Stimulated activated CD8-positive, alpha-beta memory T cell treated with anti-CD3 and anti-CD28 coated beads, Interleukin-7, amount 100 ng/mL, for 24 hours (primary cell): ENCODE measurements at places on chromosomes 2 and 18.

DNA sequence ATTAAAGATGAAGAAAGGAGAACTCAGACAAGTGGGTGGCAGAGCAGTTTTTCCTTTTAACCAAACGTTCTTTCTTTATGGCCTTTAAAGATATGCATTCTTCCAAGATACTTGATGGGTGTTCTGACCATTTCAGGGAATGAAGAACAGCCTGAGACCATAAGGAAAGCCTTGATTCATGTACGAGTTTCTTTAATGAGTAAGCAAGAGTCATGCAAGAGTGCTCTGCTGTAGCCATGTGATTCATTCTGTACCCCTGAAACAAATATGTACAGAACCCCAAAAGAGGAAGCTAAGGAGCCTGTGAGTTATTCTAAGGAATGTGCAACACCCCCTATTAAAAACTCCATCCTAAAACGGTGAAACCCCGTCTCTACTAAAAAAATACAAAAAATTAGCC, 372.8 kb downstream of the MTX2 start:
- DNase-seq: no peak

DNA sequence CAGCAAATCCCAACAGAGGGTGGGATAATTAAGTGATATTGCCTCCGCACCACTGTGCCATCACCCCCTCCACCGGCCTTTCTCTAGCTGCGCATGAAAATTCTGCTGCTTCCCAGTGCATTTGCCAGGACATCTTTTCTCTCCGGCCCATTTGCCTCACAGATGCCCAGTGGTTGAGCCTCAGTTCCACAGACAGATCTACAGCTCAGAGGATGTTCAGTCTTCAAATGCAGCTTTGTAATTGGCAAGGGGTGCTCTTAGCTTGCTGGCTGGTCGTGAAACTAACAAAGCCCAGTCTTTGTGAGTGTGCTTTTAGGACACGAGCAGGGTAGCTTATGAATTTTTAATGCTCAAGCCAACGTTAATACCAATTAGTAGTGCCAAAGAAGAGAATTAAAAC, 253.3 kb upstream of the REV1 start:
- no peak for DNase-seq

DNA sequence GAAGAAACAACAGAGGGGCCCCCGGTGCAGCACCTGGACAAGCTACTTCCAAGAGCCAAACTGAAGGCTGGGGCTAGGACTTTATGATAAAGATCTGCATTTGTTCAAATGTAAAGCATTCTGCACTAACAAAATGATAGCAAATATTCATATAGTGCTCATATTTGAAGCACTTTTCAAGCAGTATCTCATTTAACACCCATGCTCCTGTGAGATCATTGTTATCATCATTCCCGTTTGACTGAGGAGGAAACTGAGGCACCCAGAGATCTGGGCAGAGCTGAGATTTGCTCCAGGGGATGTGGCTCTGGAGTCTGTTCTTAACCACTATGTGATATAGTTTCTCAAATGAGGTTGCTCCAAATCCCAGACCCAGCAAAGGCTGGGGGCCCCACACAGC, 9.8 kb downstream of the KCTD1 start:
- no peak for DNase-seq

GRCh38 chr2:142010477-142011270, 120.1 kb downstream of the LRP1B start:
- no peak for DNase-seq

DNA sequence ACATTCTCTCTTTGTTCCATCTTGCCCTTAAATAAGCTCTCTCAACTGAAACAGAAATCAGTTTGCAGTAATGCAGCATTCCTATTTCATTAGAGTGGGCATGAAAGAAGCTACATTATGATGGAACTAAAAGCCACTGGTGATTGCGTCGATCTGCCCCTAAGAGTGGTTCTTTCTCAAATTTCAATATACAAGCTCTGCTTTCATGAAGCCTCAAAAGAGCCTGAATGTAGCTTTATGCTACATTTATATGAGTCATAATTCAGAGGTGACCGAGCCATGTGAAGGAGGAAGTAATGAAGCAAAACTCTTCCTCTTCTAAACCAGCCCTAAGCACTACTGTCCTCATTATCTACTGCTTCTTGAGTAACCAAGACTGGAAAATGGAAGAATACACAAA, 64.8 kb upstream of the CYTIP start:
- no peak for DNase-seq

DNA sequence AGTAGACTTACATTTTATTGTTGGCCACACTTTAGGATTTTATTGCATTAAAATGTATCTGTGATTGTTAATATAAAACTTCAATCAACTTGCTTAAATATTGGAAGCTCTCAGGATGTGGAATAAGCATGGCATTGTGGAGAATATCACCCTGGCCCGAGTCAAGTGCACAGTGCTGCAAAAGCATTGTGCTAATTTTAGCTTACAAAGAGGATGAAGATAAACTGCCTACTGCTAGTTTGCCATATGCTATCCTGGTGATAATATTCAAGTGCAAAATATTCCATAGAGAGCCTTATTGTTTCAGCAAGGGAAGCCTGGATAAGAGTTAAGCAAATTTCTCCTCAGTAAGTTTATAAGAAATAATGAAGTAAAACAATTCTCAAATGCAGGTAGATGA, 54.5 kb downstream of the MEIS1 start:
- no peak for DNase-seq

DNA sequence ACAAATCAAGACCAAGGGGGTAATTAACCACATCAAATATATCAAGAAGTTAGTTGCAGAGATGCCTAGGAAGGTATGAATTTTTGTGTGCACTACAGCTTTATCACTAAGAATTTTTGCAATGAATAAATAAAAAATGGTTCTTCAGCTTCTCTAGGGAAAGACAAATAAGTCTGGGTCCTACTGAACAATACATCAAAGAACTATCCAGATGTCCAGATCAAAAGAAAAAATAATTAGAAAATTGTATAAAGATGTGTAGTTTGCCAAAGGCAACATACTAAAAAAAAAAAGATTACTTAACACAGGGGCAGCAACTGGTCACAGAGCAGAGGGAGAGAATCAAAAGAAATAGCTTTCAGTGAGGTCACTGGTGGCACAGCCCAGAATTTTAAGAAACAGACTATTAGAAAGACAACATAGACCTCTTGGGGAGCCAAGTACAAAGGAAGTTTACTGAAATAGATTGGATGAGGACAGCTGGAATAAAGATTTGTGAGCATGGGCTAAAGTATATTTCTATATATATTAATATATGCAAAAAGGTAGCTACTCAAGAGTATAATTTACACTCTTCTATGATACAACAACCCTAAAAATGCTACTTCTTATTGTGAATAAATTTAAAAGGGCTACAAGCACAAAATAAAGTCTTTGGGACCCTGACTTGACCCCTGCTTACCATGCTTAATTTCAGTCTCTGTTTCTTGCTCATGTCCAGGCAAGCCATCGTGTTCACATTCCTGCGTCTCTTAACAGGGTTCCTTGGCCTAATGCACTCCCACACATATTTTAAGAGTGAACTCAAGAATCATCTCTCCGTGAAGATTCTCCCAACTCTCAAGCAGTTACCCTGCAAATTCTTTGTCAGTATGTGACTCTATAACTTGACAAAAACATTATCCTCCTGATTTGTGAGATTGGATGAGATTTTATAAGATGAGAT, 99.0 kb upstream of the GRB14 start:
- DNase-seq: no peak

GRCh38 chr2:40343902-40344301, 108.0 kb downstream of the SLC8A1 start:
- DNase-seq: no peak

DNA sequence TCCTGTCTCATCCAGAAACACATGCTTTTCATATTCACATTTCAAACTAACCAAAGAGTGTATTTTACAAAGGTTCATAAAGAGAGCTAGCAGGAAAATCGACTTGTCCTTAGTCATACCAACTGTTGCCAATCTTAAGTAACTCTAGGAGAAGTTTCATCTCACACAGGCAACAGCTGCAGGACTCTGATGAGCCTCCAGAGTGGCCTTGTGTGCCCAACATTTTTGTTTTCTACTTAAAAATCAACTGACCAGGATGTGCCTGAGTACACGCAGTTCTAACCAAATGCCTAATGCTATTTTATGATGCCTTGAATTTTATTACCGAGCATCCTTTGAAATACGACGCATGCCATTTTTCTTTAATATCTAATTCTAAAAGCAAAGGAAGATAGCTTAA, 595.9 kb upstream of the LRRTM4 start:
- no peak for DNase-seq

DNA sequence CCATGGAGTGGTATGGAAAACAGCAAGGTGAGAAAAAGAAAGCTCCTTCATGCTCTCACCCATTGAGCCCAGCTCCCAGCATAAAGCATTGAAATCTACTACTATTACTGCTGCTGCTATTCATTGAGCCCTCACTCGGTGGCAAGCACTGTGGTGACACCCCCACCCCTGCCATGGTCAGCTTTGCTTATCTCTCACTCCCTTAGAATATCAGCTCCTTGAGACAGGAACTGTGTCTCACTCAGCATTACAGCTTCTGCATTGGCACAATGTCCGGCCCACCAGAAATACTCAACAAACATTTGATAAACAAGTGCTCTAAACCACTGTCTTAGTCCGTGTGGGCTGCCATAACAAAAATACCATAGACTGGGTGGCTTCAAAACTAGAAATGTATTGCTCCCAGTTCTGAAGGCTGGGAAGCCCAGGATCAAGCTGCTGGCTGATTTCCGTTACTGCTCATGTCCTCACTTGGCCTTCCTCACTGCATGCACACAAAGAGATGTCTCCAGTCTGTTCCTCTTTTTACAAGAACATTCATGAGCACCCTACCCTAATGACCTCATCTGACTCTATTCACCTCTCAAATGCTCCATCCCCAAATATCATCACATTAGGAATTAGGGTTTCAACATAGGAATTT, 116.3 kb downstream of the ZBTB7C start:
- no peak for DNase-seq

GRCh38 chr18:55998071-55998522, 410.1 kb upstream of the TCF4 start:
- no peak for DNase-seq

- DNase-seq: no peak
Measured at GRCh38 chr2:225367482-225367881, 32.0 kb upstream of the NYAP2 start.

GRCh38 chr18:3225588-3225987, 5.8 kb upstream of the MYOM1 start:
- DNase-seq: no peak

GRCh38 chr2:143928613-143929012, 591.3 kb downstream of the ZEB2 start:
- DNase-seq: no peak

GRCh38 chr2:5175231-5175630, 517.0 kb upstream of the SOX11 start:
- DNase-seq: no peak

DNA sequence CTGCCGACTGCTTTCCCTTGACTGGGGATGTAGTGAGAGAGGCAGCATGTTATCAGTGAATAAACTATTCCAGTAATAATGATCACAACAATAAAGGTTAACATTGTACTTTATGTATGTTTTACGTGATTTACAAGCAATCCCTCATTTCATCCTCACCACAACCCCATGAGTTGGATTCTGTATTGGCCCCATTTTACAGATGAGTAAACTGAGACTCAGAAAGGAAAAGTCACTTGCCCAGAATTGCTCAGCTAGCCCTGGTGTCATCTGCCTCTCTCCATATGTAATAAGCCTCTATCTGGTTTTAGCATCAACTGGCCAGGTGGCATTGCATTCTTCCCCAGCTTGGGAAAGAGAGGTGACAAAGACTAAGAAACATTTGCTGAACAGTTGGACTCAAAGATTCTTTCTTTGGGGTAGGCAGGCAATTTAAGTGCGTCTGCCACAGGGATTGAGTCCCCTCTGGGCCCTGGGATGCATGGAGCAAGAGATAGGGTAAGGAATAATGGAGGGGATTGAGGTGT, 2.2 kb downstream of the CXCR2 start:
- no peak for DNase-seq

DNA sequence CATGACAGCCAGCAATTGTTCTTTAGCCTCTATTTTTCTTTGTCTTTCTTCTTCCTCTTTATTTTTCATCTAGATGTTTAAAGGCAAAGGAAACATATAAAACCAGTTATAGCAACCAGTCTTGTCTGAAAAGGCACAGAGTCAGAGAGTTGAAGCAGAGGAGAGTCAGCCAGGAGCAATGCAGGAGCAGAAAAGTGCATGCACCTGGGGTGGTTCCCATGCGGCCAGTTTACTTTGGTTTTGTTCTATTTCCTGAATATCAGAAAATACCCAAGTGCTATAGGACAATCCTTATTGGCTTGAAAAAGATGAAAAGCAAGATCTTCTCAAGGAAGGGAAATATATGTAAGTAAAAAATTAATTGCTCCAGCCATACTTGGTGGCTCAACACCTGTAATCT, 44.9 kb downstream of the CFAP210 start:
- no peak for DNase-seq

DNA sequence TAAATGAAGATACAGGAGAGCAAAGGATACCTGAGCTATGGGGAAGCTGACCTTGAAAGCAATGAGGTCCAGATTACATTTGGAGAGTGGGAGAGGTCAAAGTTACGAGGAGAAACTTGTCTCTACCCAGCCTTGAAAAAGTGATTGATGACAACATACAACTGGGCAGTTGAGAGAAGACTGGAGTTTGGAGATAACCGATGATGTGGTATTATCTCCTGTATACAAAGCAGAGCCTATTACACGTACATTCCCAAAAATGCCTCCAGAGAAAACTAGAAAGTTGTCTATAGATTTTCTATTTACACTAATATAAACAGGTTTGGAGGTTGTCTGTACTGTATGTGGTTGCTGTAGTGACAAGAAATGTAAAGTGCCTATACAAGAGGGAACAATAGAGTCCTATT, 28.3 kb downstream of the ARL5A start:
- no peak for DNase-seq

GRCh38 chr18:70442933-70443332, 154.1 kb downstream of the SOCS6 start:
- DNase-seq: no peak

GRCh38 chr2:217797661-217798069, 205.1 kb downstream of the TNS1 start:
- no peak for DNase-seq

- no peak for DNase-seq
Measured at GRCh38 chr18:8932866-8933265, 169.6 kb upstream of the NDUFV2 start.

- no peak for DNase-seq
Measured at GRCh38 chr2:30958918-30959265, 151.6 kb upstream of the CAPN13 start.

- no peak for DNase-seq
Measured at GRCh38 chr2:162538967-162539366, 195.0 kb downstream of the GCA start.

DNA sequence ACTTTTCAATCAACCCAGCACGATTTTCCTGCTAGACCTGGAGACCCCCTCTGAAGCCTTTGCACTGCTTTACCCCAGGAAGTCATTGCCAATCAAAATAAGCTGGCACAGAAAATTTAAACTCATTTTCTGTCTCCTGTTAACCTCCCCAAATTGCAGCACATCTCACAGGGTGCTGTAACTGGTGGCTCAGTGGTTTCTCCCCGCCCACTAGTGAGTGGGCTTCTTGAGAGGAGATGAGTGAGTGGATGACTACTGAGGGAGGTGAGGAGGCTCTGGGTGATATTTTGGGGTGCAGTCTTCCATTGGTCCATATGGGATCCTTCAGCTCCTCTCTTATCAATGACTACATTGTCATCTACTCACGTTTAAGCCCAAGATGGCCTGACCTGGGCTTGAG, 239.8 kb upstream of the HS6ST1 start:
- DNase-seq: no peak
